Stimulated activated memory B cell treated with anti-CD40 and anti-IgM and Interleukin-4, amounts not matched to agents 10 μg/mL and 1 μg/mL and 100 μg/mL, for 72 hours (primary cell): ENCODE measurements at places on chromosomes 1 and 21.
A peak's percentile ranks its signal among the peaks of the same experiment; 100 is the strongest.

- ATAC-seq = no peak
Measured at GRCh38 chr1:84776639-84777038, 86.4 kb upstream of the SSX2IP start.

DNA sequence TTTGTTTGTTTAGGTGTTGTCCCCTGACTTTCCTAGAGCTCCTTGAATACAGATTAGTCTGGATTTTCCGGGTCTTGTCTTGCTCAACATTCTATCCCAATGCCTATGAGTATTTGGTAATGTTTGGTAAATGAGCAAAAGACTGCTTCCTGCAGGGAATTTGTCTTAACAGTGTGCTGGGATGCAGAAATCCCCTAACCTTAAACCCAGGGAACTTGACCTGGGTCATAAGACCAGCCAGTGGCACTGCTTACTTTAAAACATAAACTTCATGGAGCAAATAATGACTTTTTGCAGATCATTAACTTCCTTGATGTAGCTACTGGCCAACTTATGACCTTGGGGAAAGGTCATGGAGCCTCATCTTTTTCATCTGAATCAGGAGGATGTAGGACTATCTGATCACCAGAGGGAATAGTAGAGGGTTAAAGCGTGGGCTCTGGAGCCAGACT, 27.2 kb downstream of the TCEANC2 start:
- no peak for ATAC-seq

DNA sequence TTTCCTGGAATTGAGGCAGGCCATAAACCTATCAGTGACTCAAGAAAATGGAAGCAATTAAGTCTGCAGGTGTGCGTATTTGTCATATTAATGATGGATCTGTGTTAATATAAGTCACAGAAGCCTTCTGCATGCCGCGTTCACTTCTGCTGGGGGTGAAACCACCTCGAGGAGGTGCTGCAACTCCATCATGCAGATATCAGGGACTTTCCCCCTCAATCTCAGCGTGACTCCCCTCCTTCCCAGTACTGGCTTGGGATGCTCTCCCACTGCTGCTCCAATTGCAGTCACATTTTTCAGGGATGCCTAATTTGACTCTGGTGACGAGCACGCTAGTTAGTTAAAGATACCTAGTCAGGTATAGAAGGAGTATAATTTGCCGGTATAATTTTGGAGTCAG, 87.5 kb downstream of the ASTN1 start:
- no peak for ATAC-seq

DNA sequence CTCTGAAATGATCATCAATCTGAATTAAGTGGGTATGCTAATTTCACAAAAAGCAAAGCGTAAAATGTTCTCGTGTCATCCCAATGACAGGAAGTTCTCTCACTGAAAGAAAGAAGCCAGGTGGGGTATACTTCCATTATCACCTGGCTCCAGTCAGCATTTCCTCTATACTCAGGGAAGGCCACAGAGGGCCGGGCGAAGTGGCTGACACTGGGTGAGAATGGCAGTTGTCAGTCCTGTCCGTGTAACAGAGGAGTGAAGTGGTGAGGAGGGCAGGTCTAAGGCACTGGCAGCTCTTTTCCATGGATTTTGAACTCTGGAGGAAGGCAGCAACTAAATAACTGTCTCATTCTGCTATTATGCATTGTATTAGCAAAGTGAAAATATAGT, 60.4 kb downstream of the CAPN2 start:
- ATAC-seq = no peak

DNA sequence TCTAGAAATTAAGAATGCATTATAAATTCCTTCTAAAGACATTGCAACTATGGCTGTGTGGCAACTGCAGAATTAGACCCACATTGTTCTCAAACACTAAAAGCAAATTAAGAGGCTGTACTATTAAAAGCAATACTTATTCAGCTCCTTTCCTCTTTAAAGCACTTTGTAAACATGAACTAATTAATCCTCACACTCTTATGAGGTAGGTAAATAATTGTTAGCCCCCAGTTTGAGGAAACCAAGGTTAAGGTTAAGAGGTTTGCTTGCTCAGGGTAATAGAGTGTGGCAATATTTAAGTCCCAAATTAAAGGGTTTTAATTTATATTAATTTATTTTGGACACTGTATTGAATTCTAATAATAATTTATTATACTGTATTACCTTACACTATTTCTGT, 553.8 kb downstream of the LRRIQ3 start:
- no peak for ATAC-seq

- ATAC-seq = no peak
Measured at GRCh38 chr1:68795956-68796355, 299.1 kb upstream of the DEPDC1 start.

DNA sequence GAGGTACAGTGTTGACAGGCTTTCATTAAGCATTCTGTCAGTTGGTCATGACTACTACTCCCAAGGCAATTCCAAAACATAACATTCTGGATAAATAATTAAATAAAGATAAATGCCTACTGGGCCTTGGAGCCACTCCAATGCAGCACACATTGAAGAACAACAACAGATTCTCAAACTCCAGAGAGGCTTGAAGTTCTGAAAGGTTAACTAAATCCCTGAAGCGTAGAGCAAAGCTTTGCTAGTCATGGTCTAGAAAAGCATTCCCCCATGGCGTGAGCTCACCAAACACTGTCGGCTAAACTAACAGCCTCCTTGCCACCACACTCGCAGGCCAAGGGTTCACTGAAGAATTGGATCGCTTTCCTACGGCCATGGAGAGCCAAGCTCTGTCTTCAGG, 268.0 kb downstream of the ATG4C start:
- ATAC-seq = no peak

- no peak for ATAC-seq
Measured at GRCh38 chr1:174315239-174315638, 132.5 kb upstream of the GPR52 start.

GRCh38 chr21:38249256-38249655, 7.5 kb upstream of the KCNJ15 start:
- ATAC-seq = no peak

GRCh38 chr1:2968471-2968881, 52.8 kb upstream of the ACTRT2 start:
- ATAC-seq = no peak

DNA sequence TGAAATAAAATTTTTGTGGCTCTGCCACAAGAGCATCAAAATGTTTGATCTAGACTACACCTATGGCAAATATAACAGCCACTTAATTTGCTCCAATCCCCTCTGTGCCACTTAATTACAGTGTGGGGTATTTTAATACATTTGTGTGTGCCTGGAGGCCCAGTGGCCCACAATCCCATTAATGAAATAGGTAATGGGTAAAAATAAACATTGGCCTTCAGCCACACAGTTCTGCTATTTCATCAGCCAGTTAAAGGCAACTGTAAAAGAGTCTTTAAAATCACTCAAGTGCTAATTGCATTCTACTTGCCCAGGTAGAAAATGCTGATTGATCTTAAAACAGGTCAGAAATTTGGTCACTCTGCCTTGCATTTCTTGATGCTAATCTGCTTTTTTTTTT, 151.6 kb upstream of the UBE2U start:
- ATAC-seq = no peak

DNA sequence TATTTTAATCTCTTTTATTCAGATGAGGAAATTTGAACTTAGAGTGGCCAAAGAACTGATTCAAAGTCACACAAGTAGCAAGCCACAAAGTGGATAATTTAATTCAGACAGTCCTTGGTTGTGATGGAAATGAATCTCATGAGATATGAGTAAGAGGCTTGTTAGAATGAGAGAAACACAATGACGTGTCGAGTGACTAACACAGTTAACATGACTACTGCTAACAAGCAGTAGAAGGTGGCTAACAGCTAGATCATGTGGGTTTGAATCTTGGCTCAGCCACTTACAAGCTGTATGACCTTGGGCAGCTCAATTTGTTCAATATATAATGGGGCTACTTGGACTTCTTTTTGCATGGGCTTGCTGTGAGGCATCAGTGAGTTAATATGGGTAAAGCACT, 104.5 kb upstream of the LMO4 start:
- ATAC-seq = no peak

DNA sequence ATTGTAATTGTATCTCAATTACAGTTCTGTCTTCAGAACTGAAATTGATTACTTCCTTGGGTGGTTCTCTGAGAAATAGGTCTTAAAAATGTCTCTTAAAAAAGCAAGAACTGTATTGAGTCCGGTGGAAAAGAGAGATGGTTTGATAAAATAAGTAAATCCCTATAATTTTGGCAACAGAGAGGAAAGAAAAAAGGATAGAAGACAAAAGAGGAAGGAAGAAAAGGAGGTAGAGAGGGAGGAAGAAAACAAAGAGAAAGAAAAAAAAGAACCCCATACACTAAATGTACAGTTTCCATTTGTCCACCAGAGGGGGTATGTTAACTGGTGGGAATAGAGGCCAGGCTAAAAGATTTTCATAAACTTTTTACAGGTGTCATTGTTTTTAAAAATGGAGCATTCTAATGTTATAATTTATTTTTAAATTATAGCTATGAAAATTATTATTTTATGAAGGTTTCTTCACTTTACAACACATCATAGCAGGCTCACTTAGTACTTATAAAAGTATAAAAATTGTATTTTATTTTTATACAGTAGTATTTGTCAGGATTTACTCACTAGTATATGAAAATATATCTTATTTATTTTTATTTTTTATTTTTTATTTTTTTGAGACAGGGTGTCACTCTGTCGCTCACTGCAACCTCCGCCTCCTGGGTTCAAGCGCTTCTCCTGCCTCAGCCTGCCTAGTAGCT, 2.1 kb upstream of the UBE2T start:
- no peak for ATAC-seq

- no peak for ATAC-seq
Measured at GRCh38 chr1:43365678-43366077, 2.1 kb downstream of the ELOVL1 start.

DNA sequence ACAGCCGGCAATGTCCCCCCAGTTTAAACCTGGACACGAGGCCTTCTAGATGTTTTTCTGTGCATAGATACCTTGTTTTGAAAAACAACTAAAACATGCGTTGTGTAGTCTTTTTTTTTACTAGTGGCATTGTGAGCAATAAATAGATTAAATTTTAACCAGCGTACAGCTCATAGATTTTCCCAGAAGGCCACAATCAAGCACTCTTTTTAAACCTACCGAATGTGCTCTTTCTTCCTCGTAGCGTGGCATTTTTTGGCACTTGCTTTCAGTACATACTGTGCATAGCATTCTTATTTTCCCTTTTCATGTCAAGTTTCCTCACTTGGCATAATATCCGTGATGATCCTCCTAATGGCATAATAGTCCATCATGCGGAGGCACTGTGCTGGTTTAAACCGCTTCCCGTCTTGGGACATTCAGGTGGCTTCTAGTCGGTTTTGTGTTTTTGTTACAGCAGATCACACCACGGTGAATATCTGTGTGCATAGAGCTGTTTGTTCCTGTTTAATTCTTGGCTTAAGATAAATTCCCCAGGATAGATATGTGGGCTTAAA, 95.3 kb downstream of the PDE9A start:
- no peak for ATAC-seq

DNA sequence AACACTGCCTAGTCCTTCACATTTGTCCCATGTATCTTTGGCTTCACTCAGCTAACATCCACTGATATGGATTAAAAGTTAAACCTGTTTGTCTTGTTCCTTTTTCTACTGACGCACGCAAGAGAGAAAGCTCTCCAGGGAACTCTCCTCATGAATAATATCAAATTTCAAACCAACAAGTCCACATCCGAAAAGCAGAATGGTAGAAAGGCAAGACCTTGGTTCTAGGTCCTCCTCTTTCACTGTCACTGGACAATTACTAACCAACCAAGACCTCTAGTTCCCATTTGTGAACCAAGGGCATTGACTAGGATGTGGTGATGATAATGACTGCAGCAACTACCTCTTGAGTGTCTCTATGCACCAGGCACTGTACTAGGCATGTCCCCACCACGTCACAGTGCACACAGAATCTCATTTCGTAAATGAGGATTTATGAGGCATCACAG, 8.4 kb downstream of the PLPP3 start:
- ATAC-seq = no peak

GRCh38 chr1:95542936-95543335, 308.9 kb downstream of the RWDD3 start:
- ATAC-seq = no peak

GRCh38 chr1:164308101-164308500, 250.9 kb upstream of the PBX1 start:
- ATAC-seq = no peak

- ATAC-seq = peak; percentile 3
Measured at GRCh38 chr1:26696654-26697430, 1.0 kb downstream of the ARID1A start.

- ATAC-seq = peak; percentile 21
Measured at GRCh38 chr21:39867198-39867650, at the start of gene PCP4. Gene PCP4, plus strand, starts transcription at chr21:39867438. Its CDS starts 64 bp downstream, at chr21:39867502.
